ENCODE measurements at places on chromosomes 12 and 14.

DNA sequence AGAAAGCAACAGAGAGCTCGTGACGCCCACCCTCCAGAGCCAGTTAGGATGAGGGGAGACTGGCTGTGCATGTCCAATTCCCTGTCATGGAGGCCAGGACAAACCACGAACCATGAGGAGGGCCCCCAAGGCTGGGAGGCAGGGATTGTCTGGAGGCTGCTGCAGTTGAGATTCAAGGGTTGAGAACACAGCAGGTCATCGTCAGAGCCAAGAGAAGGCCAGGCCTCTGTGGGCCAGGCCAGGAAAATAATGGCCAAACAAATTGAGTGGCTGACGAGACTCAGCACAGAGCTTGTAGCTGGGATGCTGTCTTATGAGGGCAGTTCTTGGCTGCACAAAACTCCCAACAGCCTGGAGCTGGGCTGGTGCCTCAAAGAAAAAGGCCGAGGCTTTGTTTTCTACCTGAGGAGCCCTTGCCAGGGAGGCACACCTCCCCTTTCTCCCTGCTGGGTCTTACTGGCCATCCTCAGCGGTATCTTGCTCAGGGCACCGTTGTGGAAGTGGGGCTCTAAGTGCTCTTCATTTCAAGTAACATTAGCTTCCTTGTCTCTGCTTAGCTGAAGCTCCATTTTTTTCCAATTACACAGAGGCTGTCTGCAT is 665.9 kb downstream of the BCL11B start:
- DNase-seq: no peak

DNA sequence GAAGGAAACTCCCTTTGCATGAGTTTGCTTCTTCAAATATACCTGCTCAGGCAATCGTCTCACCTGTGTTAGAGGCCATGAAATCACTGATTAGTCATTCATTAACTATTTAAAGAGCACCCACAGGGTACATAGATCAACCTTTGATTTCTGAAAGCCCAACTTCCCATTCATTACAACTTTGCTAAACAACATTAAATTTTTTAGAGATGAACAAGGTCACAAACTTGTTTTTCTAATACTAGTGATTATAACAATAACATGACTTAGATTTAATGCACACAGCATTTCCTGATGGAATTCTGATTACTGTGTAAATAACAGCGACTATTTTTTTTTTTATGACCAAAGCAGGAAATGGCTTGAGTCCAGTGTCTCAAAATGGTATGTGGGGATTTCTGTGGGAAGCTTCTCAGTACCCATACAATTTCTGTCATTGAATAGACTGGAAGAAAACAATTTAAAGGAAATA is 5.4 kb upstream of the ERO1A start:
- no peak for DNase-seq

DNA sequence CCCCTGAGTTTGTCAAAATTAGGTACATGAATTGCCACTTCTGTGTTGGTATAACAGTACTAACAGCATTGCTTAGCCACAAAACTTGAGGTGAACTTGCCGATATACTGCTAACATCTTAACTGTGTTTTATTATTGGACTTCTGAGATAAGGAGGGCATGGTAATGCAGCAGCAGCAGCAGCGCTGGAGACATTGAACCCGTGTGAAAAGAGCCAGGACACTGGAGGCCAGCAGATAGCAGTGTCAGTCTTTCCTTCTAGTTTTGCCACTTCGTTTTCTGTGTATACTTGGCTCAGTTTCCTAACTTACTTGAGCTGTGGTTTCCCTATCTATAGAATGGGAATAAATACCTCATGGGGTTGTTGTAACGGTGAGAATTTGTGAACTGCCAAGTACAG is 82.7 kb downstream of the KTN1 start:
- DNase-seq: no peak

DNA sequence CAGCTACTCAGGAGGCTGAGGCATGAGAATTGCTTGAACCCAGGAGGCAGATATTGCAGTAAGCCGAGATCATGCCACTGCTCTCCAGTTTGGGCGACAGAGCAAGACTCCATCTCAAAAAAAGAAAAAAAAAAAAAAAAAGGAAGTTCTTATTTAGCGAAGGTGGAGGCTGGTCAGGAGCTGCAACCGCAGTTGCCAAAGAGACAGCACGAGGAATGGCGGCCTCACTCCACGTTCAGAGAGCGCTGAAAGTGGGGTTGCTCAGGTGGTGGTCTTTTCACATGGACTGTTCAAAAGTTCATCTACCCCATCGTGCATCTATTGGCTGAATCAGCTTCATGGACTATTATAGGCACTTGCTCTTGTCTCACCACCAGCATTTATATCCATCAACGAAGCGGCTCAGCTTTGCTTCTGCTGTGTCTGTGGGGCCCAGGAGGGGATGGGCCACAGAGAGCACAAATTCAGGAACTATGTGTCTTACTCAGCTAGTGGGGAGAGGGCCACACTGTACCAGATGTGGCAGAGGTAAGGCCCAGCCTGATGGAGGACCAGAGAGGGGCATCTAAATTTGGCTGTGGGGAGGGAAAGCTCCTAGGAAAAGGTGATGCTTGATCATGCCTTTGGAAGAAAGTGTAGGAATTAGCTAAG is 27.3 kb downstream of the SLC25A47 start:
- no peak for DNase-seq
